ENCODE measurements at places on chromosomes 12 and 14.

GRCh38 chr14:79809849-79810612, 401.3 kb downstream of the DIO2 start:
- DNase-seq: no peak

- DNase-seq: no peak
These were observed 12.0 kb downstream of the ADSS1 start for GRCh38 chr14:104735830-104736642.

GRCh38 chr12:26028953-26029735, 70.7 kb downstream of the RASSF8 start:
- DNase-seq: peak; percentile 16

- DNase-seq: no peak
These were observed 26.3 kb downstream of the ALKBH1 start for GRCh38 chr14:77681196-77682157.

DNA sequence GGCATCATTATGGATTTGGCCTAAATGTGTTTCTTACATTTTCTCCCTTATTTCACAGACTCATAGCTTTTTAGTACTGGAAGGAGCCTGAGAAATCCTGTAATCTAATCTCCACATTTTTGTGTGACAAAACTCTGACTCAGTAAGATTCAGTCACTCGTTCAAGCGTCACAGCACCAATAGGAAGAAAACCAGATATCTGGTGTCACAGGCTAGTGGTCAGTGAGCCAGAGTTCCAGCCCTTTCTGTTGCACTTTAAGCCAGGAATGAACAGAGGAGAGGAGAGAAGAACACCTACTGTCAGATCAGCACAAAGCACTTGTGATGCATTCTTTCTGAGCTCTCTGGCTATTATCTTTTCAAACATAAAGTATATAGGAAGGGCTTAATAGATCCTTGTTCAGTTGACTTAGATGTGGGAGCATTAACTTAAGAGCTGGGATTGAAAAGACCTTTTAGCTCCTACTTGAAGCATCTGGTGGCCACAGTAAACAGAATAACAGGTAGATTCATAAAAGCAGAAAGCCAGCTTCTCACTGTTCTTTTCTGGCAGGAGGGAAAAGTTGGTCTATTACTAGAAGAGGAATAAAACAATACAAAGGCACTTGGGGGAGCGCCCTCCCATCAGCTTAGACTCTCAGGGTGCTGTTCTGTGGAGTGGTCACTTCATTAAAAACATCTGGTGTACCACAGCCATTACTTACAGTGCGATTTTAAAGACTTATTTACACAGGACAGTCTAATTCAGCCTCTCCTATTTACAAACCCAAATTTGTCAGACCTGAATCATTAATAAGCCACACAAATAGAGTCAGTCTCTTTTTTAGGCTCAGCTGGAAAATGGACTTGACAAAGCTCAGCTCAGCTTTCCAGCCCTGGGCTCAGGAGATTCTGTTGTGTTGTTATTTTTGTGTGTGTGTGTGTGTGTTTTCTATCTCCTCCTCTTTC, 12.2 kb upstream of the NID2 start:
- DNase-seq: no peak

DNA sequence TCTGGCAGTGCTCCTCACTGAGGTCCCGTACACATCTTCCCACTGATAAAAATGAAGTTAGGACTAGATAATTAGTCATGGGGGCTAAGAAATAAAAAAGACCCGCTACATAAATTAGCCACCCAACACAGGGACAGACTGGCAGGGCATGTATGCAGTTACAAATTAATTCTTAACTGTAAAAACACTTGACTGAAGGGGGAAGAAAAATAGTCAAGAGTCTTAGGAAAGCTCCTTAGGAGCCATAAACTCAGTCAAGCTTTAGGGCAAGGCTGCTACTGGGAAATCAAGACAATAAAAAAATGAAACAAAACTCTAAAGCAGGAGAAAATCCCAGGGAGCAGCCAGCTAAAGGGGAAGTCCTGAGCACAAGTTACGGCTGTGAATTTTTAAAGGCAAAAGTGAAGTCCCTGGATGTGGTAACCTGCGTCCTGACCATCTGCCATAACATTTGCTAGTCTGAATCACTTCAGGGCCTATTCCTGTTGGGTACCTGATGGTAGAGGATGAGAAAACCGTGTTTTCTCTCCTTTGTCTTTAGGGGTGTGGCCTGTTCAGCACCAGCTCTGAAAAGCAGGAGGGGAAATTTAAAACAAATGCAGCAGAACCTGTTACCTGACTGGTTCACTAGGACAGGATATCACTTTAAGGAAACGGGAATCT, 7.5 kb upstream of the NPFF start:
- no peak for DNase-seq

Measured in CD4-positive, CD25-positive, alpha-beta regulatory T cell (primary cell).